ENCODE measurements at places on chromosomes 3 and 15.

GRCh38 chr3:33612607-33613006 lies 105.4 kb downstream of the CLASP2 start:
- no peak for DNase-seq

- DNase-seq = no peak
Observed at GRCh38 chr3:138774529-138775253, 60.0 kb downstream of the PIK3CB start.

GRCh38 chr15:31806106-31806505 lies 224.2 kb upstream of the CHRNA7 start:
- no peak for DNase-seq

GRCh38 chr3:62373714-62374333 lies 474 bp upstream of the FEZF2 start:
- no peak for DNase-seq

- DNase-seq = peak; percentile 58
Observed at GRCh38 chr3:161800985-161801559, 304.5 kb downstream of the OTOL1 start.

- DNase-seq = no peak
Observed at GRCh38 chr15:30068326-30068725, 14.4 kb upstream of the GOLGA8J start.

GRCh38 chr3:153463895-153464294 lies 301.9 kb downstream of the RAP2B start:
- no peak for DNase-seq

DNA sequence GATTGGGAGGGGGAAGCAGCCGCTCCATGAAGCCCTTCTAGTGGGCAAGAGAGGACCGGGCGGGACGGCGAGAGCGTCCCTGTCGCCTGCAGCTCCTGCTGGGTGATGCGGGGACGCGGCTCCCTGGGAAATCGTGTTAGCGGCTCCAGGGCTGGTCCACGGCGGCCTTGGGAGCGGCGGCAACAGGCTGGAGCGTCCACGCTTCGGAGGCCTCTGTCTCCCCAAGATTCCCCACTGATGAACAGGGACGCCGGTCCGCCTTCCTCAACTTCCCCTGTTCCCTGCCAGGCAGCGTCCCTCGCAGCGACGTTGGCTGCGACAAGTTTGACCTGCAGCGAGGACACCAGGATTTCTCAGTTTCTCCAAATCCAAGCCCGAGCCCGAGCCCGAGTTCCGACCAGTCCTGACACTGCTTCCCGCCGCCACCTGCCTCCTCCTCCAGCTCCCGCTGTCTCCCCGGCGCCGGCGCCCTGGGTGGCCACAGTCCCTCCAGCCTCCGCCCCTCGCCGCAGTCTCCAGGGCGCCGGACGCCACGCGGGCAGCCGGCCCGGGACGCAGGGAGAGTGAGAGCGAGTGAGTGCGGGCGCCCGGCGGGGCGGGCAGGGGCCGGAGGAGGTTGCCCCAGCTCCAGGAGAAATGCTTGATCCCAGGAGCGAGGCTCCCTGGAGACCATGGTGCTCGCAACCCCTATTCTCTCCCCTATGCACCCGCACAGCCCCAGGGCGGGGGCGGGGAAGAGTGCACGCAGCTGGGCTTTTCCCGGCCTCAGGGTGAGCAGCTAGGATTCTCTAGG lies 78.1 kb upstream of the RNF7 start:
- no peak for DNase-seq

GRCh38 chr3:99927671-99928457 lies 110.2 kb downstream of the CMSS1 start:
- DNase-seq = no peak

- DNase-seq = no peak
Observed at GRCh38 chr3:88031642-88032077, 27.1 kb downstream of the CGGBP1 start.

Measured in T-helper 2 cell (primary cell).